ENCODE measurements at places on chromosomes 12 and 14.

DNA sequence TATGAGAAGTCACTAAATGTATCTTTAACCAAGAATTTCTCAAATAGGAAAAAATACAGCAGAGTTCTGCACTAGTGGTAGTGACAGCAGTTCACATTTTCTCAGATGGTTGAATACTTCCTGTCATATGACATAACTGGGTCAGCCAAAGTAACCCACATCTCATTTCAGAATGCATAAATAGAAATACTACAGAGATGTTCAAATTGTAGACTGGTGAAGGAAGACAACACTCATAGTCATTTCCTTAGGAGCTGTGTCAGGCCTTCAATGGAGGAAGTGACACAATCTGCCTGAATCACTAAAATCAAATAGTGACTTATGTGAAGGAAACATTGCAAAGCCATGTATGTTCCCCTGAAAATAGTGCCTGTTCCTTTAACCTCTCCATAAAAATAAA lies 32.4 kb downstream of the FERMT2 start:
- DNase-seq = no peak

- no peak for DNase-seq
Measured at GRCh38 chr14:64248689-64249088, 45.5 kb downstream of the ESR2 start.

DNA sequence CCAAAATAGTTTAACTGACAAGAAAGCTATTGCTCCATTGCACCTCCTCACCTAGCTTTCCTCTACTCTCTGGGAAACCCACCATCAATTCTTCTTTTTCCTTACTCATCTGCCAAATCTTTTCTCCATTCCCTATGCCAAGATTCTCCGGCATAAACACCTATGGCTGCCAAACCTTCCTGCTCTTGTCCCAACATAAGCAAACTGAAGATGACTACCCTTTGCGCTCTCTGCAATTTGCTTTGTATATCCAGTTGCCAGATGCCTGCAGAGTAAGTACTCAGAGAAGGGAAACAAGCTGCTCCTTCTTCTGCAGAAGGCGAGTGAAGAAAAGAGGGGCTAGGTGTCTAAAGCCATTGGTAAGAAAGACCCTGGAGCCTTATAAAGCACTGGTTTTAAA lies 11.5 kb downstream of the PTGER2 start:
- no peak for DNase-seq

DNA sequence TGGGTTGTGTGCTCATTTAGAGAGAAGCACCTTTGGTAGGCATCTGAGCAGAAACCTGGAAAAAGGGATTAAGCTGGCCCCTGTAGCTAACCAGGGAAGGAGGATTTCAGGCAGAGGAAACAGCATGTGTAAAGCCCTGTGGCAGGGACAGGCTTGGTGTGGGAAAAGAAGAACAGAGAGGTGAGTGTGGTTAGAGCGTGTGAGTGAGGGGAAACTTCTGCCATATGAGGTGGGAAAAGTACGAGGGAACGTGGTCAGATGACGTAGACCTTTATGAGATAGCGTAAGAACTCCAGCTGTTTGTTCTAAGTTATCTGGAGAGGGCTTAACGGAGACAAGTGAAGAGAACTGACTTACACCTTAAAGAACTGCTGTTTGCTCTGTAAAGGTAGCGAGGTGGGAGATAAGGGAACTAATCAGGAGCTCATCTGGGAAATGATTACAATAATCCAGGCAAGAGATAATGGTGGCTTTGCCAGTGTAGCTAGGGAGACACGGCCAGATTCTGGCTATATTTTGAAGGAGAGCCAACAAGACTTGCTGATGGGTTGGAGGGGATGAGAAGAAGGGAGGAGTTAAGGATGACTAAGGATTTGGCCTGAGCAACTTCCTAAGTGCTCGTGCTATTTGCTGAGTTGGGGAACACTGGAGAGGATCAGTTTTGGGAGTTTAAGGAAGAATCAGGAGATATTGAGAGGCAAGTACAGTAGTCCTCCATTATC lies 234.0 kb downstream of the ETNK1 start:
- no peak for DNase-seq

GRCh38 chr12:28135801-28136439 lies 54.3 kb upstream of the CCDC91 start:
- DNase-seq = no peak

DNA sequence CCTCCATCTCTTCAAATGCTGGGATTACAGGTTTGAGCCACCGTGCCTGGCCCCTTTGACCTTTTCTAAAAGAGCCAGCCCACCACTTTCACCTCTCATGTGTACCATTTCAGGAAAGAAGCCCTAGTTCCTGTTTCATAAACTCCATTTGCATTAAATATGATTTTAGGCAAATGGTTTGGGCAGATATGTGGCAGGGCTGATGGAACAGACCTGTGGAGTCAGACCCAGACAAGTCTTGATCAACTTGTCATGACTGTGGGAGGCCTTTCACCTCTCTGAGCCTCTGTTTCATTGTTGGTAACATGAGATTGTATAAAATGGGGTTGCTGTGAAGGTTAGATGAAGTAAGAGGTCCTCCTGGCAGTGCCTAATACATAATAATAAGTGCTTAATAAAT lies 5.2 kb upstream of the MAP3K9 start:
- no peak for DNase-seq

DNA sequence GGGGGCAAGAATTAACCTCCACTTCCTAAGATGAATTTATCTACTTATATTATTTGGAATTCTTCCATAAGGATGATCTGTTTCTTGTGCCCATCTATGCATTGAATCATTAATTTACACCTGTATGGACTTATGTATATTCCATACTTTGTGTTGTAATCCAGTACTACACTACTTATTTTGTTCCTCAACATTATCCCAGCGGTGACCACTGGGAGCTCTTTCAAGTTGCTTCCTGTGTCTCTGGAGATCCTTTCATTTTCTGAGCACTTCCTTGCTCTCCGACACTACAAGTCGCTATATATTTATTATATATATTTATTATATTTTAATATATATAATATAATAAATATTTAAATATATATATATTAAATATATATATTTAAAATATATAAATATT lies 54.9 kb upstream of the SCN8A start:
- DNase-seq = no peak

DNA sequence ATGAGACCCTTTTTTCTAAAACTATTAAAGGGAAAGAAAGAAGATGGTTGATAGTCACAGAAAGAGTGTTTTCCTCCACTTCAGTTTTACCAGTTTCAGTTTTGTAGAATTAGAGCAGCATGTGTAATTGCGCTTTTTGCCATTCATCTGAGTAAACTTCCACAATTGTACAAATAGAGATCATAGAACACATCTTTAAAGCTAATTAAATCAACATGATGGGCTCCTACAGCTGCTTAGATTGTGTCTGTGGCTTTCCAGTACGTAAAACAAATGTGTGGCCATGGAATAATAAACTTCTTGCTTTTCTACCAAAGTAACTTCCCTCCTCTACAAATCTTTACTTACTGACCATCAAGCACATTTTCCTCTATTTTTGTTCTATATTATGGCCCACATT lies 84.2 kb upstream of the LRIG3 start:
- DNase-seq = no peak

DNA sequence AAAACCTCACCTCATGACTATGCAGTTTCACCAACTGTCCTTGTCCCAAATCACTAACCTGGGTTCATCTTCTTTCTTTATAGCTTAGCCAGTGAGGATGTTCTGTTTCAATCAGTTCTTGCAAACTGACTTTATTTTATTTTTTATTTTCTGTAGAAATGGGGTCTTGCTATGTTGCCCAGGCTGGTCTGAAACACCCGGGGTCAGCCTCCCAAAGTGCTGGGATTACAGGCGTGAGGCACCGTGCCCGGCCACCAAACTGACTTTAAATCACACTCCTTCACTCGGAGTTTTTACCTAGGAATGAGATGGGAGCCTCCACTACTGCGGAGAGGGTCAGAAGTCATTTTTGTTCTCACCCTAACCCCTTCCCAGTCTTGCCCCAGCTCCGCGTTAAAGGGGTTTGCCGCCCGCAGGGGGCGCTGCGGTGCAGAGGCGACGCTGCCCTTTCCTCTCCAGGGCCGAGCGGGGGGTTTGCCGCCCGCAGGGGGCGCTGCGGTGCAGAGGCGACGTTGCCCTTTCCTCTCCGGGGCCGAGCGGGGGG lies 7.0 kb upstream of the B4GALNT3 start:
- DNase-seq = peak; percentile 35

DNA sequence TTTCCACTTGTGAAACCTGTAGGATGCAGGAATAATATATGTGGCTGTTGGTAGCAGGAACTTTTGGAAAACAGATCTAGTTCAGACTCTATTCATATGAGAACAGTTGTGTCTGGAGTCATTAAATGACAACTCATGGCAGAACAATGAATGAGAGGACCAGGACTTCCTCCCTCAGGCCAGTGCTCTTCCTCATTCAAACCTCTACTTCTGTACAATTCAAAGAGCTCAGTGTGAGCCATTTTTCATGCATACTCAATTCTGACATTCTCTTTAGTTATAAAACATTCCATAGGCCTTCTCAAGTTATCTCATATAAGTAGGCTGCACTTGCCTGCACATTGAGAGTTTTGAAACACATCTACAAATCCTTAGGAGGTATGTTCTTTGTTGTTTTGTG lies 1526.6 kb upstream of the FLRT2 start:
- no peak for DNase-seq

DNA sequence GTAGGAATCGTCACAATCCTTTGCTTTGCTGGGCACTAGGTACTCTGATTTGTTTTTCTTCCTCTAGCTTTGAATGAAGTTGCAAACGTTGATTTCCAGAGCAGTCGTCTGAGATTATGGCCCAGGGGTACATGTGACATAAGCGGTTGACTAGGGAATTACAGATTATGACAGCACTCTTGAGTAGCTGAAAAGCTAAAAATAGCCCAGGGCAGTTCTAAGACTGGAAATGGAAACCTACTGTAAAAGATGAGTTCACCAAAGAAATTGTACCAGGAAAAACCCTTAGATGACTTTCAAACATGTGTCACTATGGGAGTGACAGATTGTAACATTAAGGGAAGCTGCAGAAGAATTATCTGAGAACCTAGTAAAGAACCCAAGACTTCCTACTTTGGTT lies 108.5 kb downstream of the ANO6 start:
- no peak for DNase-seq

DNA sequence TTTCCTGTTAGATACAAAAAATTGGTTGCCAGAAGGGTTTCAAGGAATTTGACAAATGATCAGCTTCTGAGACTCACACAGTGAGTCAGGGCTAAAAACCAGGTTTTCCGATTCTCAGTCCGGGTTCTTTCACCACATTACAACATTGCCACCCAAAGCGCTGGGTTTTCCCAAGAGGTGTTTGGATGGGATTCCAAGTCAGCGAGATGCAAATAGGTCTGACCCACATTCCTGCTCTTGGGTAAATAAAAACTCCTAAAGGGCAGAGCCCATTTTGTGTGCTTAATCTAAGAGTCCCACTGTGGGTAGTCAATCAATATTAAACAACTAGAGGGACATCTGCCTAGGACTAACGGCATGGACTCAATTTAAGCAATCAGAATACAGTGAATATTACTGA lies 5.4 kb upstream of the RIC8B start:
- no peak for DNase-seq

DNA sequence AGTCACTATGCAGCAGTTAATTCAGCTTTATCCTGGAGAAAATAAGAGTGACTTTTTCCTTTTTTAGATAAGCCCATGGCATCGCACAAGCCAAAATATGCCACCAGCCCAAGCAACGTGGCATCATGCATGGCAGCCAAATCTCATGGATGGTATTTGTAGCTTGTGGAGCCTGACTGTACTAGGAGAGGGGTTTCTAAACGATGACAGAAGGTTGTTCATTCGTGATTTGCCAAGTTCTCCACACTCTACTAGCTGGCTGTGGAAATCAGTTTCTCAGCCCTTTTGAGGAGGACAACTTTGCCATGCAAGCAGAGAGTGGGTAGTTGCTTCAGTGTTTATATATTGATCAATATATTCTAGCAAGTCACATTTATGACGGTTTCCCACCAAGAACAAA lies 41.4 kb upstream of the ATXN2 start:
- no peak for DNase-seq

- no peak for DNase-seq
Measured at GRCh38 chr12:18643681-18644080, 94.1 kb downstream of the PLCZ1 start.

DNA sequence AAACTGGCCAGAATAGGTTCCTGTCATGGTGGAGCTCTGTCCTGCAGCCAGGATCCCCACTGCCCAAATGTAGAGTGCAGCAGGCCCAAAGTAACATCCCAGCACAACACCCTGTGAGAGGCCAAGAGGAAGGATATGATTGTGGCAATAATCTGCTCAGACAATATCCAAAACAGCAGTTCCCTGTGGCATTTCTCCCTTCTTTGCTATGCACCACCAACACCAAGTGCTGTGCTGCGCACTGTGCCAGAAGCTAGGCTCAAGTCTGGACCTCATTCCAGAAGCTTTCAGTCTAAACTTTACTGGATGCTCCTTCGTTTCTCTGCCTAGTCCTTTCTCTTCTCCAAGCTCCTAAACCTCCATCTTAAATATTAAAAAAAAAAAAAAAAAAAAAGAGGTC lies 33.4 kb downstream of the SLC11A2 start:
- no peak for DNase-seq

GRCh38 chr12:22467190-22467589 lies 77.2 kb downstream of the C2CD5 start:
- no peak for DNase-seq

DNA sequence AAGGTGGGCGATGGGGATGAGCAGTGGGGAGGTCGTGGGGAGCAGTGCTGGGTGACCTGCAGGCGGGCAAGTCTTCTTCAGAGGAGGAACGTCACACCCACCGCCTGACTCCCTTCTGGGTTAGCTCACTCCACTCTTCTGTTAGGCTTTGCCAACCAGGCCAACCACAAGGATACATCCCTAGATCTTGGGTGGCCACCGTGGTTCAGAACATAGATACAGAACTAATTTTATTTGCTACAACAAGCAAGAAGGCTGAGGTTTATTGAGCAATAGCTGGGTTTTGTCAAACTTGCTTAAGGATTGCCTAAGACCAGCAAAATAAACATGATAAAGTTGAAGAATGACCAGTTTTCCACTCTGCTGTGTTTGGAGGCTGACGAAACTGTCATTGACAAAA lies 109.4 kb downstream of the DACT1 start:
- DNase-seq = no peak

DNA sequence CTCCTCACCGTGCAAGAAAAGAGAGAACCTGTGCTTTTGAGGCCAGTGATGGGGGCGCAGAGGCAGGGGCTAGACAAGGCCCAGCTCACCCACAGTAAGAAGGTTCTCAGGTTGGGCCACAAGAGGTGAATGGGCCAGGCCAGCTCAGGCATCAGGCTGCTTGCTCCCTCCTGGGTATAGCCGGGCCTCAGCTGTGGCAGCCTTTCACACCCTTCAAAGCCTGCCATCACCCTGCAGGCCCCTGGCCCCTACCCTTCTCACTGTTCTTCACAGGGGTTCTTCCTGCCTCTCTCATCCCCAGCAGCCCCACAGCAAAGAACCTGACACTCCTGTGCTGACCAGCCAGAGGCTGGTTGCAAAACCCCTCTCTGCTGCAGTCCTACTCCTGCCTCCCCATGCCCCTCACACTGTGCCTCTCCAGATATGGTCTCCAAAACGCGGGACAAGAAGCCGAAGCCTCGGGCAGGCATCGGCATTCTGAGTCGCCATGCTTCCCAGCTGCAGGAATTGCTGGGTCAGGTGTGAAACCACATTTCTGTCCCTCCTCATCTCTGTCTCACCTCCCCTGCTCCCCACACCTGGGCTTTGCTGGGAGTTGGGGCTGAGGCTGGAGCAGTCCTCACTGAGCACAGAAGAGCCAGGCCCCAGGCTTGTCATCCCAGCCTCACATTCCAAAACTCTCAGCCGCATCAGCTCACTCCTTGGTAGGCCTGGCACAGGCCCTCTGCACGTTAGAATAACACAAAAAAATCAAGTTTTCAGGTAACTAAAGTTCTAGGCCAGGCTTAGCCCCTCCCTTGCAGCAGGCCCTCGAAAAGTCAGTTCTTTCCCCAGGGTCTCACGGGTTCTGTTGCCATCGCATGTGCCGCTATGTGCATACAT lies 6.9 kb upstream of the FAIM2 start:
- no peak for DNase-seq
